Urinary bladder (tissue), 4 donors: ENCODE measurements at places on chromosomes 1 and 21.

- DNase-seq: no peak
Measured at GRCh38 chr1:206540044-206540780, 32.9 kb downstream of the RASSF5 start.

DNA sequence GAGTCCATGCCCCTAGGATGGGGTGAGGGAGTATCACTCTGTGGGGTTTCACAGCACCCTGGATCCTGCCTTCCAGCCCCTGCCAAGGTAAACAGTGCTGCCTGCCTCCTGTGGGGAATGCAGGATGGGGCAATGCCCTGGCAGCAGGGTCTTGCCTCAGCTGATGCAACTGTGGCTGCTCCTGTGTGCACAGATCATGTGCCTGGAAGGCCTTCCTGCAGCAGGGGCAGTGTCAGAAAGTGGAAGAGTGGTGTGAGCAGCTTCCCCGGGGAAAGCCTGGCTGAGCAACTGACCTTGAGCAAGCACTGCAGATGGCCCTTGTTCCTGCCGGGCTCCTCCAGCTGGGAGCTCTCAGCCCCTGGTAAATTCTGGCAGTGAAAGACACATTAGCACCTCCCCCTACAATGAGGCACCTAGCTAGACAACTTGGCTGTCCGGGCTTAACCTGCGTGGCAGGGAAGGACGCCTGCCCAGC, 9.9 kb downstream of the TOR3A start:
- DNase-seq: no peak

GRCh38 chr1:38064197-38064903, 17.8 kb upstream of the POU3F1 start:
- no peak for DNase-seq

DNA sequence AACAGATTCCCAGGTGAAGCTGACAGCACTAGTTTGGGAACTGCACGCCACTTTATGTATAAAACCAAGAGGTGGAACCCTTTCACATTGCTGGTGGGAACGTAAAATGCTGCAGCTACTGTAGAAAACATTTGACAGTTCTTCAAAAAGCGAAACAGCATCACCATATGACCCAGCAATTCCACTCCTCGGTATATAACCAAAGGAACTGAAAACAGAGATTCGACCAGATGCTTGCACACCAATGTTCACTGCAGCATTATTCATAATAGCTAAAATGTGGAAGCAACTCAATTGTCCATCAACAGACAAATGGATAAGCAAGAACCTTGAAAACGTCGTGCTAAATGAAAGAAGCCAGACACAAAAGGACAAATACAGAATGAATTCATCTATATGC, 17.5 kb downstream of the RSPH1 start:
- no peak for DNase-seq

- no peak for DNase-seq
Measured at GRCh38 chr1:176055398-176055797, 151.7 kb downstream of the COP1 start.

DNA sequence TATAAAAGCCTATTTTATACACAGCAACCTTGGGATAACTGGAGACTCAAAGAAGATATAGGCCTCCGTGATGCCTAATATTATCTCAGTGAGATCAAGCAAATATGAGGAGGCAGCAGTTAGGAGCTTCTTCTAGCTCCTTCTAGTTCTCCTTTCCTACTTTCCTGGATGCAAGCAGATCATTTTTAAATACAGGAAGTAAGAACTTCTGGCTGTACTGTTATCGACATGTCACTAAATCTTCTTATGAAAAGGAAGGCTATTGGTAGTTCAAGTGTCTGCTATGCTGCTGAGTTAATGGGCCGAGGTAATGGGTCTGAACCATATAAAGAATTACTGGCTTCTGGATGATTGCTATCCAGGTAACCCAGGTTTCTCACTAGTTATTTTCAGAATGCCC, 15.9 kb downstream of the HSPA13 start:
- no peak for DNase-seq

- no peak for DNase-seq
Measured at GRCh38 chr1:245957427-245957826, 549.7 kb downstream of the SMYD3 start.

- no peak for DNase-seq
Measured at GRCh38 chr21:43717967-43718871, 710 bp upstream of the PDXK start.

- DNase-seq: no peak
Measured at GRCh38 chr1:61121631-61122030, 39.3 kb downstream of the NFIA start.

GRCh38 chr1:28298438-28298837, 30.4 kb upstream of the MED18 start:
- no peak for DNase-seq

DNA sequence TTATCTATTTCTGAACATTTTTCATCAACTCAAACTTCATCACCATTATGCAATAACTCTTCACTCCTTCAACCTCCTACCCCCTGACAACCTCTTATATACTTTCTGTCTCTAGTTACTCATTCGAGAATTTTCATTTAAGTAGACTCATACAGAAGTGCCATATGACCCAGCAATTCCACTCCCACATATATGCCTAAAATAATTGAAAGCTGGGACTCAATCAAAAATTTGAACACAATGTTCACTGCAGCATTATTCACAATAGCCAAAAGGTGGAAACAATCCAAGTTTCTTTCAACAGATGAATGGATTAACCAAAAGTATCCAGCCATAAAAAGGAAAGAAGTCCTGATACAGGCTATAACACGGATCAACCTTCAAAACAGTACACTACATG, 24.1 kb downstream of the COL11A1 start:
- no peak for DNase-seq
